Aortic smooth muscle cell (primary cell): ENCODE measurements at places on chromosomes 2 and 18. TPM values are rescaled to one million over a fixed set of nuclear protein-coding genes. Genes with fewer than 3 reads are reported as not detected.

SLC23A3 gene
- 1.6 TPM in 2 replicates for total RNA-seq

COL4A4 gene
- 22.1 and 33.4 TPM in 2 replicates for total RNA-seq

MTIF2 gene
- 42.7 and 43.0 TPM in 2 replicates for total RNA-seq

CXCR4 gene
- 5.6 and 16.1 TPM in 2 replicates for total RNA-seq

GPR55 gene
- not detected in 2 replicates for total RNA-seq

YWHAQ gene
- total RNA-seq: 411 and 442 TPM in 2 replicates

FOXD4L1 gene
- 0.06 and 0.13 TPM in 2 replicates for total RNA-seq
